ENCODE measurements at places on chromosomes 13 and 19.

DNA sequence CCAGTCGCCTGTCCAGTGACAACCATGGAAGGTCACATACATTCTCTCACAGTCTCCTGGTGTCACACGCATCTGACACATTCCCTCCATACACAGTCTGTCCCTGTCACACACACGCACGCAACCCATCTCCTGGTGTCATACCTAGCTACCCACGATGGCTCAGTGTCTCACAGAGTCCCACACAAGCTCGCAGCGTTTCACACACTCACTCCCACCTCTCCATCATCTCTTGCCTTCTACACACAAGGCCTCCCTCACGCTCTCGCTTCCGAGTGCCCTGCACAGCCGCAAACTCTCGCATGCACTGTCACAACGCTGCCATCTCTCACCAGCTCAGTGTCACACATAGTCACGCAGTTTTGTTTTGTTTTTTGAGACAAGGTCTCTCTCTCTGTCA is 1.2 kb upstream of the GNG8 start:
- DNase-seq = no peak

DNA sequence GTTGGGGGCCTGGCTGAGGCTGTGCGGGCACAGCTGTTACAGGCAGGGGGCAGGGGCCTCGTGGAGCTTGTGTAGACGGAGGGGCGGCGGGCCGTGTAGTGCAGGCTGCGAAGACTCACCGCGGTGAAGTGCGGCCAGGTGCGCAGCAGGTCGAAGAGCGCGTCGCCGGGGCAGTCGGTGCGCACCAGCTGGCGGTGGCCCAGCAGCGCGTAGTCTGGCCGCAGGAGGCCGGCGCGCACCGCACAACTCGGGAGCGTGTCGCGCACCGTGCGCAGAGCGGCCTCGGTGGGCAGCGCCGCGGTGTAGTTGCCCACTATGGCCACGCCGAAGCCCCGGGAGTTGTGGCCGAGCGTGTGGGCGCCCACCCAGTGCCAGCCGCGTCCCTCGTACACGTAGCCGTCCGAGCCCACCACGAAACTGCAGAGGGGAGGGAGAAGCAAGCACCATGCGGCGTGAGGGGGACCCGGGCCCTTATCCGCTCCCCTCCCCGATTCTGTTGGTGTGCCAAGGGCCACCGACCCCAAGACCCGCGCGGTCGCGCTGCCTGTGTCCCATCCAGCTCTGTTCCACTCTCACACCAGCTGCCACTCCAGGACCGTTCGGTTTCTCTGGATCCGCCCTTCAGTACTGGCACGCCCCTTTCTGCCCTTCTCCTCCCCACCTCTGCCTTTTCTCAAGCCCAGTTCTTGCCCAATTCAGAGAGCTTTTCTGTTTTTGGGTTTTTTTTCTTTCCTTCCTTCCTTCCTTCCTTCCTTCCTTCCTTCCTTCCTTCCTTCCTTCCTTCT is 5.4 kb upstream of the RASAL3 start:
- no peak for DNase-seq

DNA sequence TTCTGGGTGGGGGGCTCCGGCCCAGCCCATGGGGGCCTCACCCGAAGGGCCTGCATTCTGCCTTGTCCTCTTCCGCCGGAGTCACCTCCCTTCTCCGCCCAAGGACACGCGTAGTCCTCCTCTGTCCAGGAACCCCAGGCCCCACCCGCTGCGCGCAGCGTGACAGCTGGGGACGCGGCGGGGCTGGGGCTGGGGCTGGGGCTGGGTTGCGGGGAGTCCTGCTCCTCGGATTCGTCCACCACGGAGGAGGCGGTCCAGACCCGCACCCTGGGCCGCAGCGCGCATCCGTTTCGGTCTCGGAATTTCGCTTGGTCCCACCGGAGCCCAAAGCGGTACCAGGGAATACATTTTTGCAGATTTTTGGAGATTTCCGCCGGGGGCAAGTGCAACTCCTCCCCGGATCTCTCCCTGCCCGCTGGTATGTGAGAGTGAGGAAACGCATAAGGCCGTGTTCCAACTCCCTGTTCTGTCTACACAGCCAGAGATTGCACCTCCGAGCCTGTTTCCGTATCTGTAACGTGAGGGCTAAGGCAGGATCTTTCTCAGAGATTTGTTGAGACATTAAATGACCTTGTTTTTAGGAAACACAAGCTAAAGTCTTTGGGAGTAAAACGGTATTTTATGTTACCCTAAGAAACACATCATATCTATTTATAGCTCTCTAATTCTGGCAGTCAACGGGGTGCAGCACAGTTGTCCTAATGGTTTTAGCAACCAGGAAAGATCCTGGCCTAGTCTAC is at the start of gene COX7A1:
Gene COX7A1 (minus strand): TSS at position 96 of the 740 bp plus-strand sequence. CDS start 40 bp downstream, at position 56.
- no peak for DNase-seq

DNA sequence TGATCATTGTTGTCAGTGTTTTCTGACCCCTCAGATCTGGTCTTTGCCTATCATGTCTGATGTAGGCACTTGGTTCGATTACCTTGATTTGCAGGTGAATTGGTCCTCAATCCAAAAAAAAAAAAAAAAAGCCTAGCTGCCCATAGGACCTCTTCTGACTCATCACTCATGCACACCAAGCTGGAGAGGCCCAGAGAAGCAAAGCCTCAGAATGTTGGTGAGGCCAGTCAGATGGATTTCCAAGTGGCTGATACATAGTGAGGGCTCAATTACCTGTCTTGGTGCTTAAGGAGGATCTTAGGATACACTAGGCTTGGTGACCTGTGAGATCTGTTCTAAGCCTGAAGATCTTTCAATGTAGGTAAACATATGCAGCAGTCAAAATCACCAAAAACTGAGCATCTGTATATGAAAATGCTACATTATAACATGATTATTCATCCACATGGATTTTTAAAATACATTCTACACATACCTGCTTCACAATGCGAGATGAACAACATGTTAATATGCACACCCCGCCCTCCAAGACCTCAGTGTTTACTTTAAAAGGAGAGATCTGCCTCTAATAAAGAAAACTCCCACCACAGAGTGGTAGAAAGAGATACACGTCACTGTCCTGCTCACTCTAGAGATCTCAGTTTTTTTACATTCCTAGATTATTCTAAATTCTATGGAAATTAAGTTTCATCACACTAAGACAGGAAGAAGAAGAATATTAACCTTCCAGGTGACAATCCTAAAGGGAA is 79.9 kb upstream of the RAP2A start:
- no peak for DNase-seq
